ENCODE measurements at places on chromosomes 6 and 20. TPM values are rescaled to one million over a fixed set of nuclear protein-coding genes. Genes with fewer than 3 reads are reported as not detected.
A peak's percentile ranks its signal among the peaks of the same experiment; 100 is the strongest.

DNA sequence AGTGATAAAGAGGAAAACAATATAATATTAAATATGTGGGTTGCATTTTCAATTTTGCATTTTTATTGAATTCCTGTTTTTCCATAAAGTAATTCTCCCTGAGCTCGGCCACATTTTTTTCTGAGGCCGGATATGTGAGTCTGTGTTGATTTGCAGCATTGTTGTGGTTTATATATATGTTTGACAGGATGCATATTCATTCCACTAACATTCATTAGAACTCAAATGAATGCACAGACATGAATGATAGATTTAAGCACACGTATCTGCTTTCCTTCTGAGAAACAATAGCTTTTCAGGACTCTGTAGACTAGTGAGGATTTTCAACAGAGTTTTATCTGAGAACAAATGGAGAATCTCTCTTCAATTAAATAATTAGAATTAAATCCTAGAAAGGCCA, 10.6 kb upstream of the EXOC2 start:
- DNase-seq, result no peak

GRCh38 chr6:5665173-5665572, 341.6 kb downstream of the NRN1 start:
- DNase-seq, result no peak

- no peak for DNase-seq
Observed at GRCh38 chr20:57525328-57526086, 567 bp upstream of the CTCFL start.

DNA sequence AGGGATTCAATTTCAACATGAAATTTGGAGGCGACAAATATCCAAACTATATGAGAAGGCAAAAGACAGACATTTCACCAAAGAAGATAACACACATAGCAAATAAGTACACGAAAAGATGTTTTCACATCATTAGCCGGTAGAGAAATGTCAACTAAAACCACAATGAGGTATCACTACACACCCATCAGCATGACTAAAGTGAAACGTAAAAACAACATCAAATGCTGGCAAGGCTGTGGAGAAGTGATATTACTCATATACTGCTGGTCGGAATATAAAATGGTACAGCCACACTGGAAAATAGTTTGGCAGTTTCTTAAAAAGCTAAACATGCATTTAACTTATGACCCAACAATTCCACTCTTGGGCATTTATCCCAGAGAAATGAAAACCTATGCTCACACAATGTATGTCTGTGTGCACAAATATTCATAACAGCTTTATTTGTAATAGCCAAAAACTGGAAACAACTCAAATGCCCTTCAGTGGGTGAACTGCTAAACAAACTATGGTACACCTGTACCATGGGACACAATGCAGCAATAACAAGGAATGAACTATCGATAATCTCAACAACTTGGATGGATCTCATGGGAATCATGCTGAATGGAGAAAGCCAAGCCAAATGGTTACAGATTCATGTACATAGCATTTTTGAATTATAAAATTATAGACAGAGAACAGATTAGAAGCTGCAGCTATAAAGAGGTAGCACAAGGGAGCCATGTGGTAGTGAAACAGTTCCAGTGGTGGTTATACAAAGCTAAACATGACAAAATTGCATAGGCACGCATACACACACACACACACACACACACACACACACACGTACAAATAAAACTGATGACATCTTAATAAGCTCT, 8.6 kb downstream of the ADAT2 start:
- DNase-seq, result no peak

DNA sequence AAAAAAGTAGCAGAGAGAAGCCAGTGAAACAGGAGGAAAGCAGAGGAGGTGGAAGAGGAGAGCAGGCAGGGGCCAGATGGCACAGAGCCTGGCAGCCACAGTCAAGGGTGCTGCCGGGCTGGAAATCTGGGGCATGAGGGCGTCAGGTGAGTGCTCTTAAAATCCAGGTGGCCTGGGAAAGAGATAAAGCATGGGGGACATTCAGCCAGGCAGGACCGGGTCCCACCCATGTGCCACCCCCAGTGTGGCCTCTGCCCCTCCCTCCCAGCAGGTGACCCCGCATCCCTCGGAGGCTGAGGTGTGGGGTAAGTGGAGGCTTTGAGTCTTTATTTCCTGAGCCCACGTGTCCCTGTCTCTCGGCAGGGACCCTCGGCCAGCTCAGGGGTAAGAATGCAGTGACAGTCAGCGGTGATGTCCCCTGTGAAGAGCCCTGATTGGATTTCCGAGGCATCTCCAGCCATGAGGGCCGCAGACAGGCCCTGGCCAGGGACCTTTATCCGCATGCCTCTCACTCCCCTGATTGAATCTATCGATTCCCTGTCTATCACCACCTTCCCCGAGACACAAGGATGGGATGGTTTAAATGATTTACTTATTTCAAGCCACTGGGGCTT, 33.8 kb upstream of the SULF2 start:
- DNase-seq, result no peak

- peak; percentile 85 for DNase-seq
Observed at GRCh38 chr6:159979136-159979874, 10.4 kb downstream of the IGF2R start.

GRCh38 chr6:105294129-105294528, 108.8 kb downstream of the PREP start:
- no peak for DNase-seq

- no peak for DNase-seq
Observed at GRCh38 chr6:28709478-28710349, 184.0 kb downstream of the GPX5 start.

Gene IP6K3
- not detected for total RNA-seq

Gene EGFL8
- total RNA-seq, result 11.4 TPM

DNA sequence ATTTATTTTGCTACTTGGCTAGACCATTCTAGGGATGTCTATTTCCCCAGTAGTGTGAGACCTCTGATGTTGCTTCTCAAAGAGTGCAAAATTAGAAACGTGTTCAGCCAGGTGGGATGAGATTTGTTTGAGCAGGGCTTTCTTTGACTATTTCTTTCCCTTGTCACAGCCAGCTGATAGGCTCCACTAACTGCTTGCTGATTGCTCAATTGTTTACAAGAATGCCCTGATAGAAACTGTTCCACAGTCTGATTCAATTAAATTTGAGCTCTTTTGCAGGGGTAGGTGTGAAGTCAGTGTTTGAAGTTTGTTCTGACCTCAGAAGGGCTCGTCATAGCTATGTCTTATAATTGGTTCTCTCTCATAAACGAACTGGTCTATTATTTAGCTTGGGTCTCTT, 220.5 kb downstream of the FNDC1 start:
- no peak for DNase-seq

DNA sequence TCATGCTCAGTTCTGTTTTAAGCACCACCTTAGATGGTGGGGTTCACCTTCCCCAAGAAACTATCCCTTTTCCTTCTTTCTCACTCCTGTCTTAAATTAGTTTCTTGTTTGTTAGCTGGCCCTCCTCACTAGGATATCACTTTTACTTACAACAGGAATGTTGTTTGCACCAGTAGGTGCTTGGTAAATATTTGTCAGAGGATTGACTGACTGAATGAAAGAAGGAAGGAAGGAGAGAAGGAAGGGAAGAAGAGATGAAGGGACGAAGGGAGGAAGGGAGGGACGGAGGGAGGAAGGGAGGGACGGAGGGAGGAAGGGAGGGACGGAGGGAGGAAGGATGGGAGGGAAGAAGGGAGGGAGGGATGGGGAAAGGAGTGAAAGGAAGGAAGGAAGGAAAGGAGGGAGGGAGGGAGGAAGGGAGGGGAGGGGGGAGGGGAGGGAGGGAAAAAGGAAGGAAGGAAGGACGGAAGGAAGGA, 505 bp upstream of the KCNK15 start:
- no peak for DNase-seq

Measured in activated CD8-positive, alpha-beta memory T cell treated with anti-CD3 and anti-CD28 coated beads, Interleukin-2, amount 10 ng/mL, durations not matched to agents 7 days and 5 days (primary cell).